ENCODE measurements at places on chromosomes 4 and X. TPM values are rescaled to one million over a fixed set of nuclear protein-coding genes. Genes with fewer than 3 reads are reported as not detected.

ADH1A gene
- not detected for total RNA-seq

NDST4 gene
- 1.0 TPM for total RNA-seq

DNA sequence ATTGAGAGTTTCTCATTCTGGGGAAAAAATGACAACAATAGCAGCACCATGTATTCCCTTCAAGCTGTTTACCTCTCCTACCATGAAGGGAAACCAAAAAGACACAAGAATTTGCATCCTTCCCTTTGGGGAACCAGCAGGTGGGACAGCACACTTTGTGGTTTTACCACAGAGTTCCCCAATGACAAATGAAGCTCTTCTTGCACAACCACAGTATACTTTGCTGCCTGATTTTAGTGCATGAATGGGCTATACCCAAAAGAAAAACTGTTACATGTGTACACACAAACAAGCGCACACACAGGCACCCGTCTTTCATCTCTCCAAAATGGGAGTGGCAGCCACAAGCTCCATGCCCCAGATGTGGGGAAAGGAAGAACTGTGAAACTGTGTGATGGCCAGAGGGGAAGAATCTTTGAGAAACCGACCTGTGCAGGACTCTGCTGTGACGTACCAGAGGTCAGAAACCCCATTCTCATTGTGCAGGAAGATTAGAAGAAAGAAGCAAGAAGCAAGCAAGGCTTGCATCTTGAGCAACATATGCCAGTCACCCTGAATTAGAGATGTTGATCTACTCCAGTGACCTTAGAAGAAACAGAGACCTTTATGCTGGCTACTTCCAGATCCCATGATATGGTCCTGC, 2.7 kb upstream of the MAML3 start:
- DNase-seq: no peak

GRCh38 chr4:152062936-152063620, 302.3 kb upstream of the GATB start:
- DNase-seq: no peak

DNA sequence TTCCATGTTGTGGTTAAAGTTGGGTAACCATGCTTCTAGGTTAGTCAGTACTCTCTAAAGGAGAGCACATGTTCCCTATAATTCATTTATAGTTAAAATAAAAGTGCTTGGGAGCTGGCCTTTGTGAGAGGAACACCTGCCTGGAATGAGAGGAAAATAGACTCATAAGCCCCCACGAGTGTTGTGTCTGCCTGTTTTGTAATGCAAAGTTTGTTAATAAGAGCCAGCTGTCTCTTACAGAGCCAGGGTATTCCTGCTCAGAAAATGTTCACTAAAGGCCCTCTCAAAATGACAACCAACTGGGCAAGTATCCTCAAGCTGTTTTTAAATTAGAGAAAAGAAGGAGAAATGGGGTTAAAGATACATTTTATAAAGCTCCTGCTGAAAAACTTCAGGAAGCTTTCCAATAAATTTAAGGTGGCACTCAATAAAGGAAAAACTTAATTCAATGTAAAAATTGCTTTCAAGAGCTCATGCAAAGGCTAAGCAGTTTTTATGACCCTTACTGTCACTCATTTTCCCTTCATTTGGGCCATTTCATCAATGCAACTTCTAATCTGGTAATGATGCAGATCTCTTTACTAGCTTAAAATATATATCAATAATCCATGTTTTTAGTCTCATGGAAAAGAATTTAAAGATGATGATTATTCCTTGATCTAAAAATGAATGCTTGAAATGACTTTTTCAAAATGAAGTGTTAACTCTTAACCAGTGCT, 793.6 kb downstream of the STPG2 start:
- DNase-seq: no peak

GRCh38 chrX:39477031-39477761, 620.6 kb downstream of the BCOR start:
- DNase-seq: no peak

DNA sequence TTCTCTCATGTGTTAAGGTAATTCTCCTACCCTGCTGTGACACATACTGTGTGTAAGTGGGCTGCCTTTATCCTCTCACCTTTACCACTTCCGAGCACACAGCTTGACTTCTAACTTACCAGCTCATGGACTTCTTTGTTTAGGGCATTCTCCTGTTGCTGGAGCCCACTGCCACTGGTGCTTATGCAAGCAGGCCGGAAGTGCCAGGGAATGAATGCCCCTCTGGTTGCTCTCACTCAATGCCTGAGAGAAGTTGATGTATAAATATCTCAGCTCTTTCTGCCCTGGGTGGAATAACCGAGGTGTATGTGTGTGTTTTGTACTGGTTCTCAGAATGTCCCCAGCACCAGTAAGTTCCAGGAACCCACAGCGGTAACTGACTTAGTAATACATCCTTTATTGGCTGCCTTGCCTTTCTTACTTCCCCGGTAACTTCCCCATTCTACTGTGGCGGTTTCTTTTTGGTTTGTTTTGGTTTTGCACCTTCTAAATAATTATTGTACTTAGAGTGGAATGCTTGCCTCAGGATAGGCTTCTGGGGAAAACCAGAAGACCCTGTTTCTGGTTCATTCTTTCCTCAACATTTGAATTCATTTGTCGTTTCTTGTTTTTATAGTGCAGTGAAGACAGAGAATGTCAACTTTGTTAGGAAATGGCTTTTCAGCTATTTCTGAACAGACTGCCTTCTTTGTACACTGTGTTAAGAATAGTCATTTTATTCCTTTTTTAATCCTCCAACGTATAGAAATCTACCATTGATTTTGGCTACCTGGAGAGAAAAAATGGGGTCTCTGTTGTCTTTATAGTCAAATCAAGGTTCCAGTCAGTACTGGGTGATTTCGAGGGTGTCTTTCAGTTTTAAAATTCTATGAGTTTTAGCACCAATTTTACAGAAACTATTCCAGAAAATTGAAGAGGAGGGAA, 45.4 kb downstream of the CXorf58 start:
- DNase-seq: no peak

Data from urinary bladder (tissue), 4 donors.